AG04450 (cell line): ENCODE measurements at places on chromosomes 4 and X.

DNA sequence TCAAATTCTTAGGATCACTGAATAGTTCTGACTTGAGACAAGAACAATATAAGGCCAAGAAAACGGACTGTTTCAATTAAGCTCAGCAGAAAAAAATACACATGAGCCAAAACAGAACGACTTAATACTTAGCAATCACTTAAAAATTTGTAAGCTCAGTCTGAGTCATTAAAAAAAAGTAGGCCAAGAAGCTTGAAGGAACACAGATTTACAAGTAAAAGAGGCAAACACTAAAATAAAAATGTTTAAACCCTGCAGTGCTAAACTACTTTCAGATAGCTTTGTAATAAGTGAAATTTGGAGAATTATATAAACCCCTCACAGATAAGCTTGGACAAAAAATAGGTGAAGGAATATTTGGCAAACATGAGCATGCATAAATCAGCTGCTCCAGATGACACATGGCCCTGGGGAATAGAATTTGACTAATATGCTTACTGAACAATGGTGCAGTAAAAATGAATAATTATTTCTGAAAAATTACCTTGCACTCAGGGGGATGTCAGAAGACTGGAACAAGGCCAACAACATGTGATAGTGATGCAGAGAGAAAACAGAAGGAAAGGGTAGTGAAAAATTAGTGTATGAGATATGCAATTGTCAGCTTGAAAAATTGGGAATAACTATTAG lies 49.6 kb downstream of the LNX1 start:
- peak; percentile 68 for DNase-seq

DNA sequence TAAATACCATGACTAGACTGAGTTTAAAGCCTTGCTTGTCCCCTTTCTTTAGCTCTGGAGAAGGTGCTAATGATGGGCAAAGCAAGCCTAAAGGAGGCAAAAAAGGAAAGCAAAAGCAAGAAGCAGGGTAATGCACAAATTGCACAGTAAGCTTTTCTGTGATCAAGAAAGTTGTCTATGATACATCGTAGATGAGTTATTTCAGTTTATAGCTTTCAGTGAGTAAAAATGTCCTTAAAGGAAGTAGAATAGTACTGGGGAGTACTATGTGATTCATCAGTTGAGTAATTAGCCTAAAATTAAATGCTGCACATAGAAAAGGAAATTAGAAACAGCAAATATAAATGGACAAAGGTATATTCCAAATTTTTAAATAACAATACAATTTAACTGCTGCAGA lies 50.2 kb upstream of the PDE5A start:
- DNase-seq = no peak

DNA sequence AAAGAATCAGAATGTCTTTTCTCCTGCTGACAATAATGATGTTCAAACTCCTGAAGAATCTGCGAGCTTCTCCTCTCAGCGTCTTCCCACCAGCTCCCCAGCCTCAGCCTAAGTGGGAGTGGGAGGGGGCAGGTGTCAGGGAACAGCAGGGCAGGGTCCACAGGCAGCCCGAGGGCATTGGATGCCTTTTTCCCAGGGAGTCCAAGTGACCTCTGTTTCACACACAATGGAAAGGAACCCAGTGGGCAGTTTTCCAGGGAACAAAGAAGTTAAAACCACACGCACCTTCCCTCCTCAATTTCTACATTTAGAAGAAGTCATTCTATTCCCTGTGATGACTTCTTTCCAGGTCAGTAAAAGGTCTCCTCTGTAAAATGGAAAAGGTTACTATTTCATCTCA lies 278.5 kb downstream of the PARM1 start:
- no peak for DNase-seq

DNA sequence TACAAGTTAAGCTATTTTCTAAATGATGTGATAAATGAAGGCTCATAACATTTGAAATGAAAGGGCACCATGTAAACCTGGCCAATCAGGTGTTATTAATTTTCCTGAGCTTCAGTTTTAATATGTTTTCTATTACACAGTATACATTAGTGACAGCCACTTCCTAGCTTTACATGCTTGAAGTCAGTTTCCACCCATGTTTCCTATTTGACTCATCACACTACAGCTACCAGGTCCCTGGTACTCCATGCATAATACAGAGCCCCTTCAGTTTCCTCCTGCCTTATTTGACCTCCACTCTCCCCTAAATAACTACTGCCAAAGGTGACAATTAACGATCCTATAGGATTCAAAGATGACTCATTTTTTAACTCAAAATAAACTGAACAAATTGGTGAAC lies 18.3 kb downstream of the ZNF518B start:
- DNase-seq = no peak

GRCh38 chr4:8058031-8058479 lies 100.6 kb downstream of the ABLIM2 start:
- DNase-seq = no peak

GRCh38 chrX:48021026-48021900 lies 14.5 kb downstream of the SPACA5 start:
- peak; percentile 61 for DNase-seq

DNA sequence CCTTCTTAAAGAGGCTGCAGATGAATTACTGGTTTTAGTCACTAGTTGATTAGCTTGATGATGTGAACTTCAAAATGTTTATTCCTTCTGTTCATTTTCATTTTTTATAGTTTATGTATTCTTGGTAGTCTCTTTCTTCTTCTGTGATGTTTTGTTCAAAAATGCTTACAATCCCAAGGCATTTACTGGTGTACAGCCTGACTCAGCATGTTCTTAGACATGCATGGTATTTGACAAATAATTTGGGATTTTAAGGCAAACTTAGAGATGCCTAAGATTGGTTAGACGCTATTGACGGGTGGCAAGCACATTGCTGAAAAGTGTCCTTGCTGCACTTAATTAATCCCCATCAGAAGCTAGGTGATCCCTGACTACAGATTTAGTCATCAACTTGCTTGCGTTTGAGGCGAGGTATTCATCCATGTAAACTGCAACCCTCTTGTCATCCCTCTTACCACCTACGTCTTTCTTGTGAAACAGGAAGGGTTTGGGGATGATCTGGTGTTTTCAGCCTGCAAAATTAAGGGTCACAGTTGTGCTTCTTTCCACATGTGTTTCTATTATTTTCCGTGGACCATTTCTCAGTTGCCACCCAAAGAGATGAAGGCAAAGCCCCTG lies 331.8 kb downstream of the DKK2 start:
- no peak for DNase-seq

DNA sequence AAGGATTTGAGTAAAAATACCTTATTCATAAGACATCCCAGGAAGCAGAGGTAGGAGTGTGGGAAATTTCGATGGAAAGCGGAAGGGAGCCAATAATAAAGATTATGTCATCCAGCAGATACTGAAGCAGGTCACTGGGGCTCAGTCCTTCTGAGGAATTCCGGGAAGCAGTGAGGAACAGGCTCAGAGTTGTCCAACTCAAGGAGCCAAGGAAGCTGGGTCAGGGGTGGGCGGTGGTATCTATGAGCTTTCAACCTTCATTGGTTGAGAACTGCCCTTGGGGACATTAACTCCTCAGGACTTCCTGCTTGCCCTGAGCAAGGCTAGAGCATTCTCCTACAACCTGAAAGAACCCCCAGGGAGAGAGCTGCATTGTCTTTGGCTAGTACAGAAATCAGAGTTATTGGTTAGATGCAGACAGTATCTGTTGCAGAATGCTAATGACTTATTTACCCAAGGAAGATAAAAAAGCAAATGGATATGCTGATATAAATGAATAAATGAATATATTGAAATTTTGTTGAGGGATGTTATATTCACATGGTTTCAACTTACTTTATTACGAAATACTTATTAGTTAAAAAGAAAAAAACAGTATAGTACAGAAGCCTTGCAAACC lies 68.2 kb downstream of the DMP1 start:
- DNase-seq = no peak

- DNase-seq = no peak
These were observed 39.9 kb upstream of the PCDH19 start for GRCh38 chrX:100449696-100450608.

DNA sequence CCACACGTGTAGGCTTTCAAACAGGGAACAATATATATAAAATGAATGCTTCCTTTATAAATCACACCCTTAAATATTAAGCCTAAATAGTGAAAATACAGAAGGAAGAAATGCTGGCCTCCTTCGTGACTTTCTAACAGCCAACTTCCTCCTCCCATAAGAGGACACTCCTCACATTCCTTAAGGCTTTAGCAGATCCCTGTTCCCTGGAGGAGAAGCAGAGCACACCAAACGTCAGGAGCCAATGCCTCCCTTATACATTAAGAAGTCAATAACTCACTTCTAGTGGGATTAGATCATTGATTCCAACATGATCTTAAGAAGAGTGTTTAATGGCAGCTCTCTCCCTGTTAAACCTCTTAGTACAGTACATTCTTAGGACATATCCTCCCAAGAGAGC lies 108.4 kb upstream of the FAM241A start:
- DNase-seq = no peak

DNA sequence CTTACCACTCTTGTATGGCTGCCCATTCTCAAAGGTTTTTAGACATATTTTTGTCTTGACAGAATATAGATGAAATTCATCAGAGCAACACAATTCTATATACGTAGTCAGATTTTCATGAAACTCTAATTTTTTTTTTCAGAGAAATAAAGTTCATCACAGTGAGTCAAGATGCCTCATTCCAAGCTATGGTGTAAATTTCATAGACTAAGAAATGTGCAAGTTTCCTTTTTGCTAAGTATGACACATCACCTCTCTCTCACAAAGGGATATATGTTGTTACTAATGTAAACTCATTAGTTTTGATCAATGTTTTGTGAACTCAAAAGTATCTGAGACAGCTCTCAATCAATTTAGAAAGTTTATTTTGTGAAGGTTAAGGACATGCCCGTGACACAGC lies 60.4 kb upstream of the ATXN3L start:
- no peak for DNase-seq

GRCh38 chr4:2624782-2625530 lies 88.5 kb downstream of the FAM193A start:
- DNase-seq = no peak

- DNase-seq = no peak
These were observed 23.6 kb upstream of the C4orf50 start for GRCh38 chr4:6041800-6042199.

DNA sequence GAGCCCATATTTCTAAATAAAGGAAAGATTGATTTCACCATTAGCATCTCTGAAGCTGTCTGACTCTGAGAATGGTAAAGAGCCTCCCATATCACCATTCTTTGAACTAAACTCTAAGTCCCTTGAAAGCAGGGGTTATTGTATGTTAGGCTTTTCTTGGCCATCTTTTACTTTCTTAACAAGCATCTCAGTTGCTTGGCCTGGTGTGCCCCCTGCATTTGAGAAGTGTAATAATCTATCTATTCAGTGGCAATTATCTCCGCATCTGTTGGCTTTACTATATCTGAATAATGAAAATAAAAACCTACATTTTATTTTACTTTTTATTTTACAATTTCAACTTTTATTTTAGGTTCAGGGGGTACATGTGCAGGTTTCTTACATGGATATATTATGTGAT lies 128.3 kb upstream of the ARMCX2 start:
- DNase-seq = no peak

- no peak for DNase-seq
These were observed 1029.7 kb upstream of the TENM3 start for GRCh38 chr4:181213551-181213950.
